ENCODE measurements at places on chromosomes 2 and 18.

- DNase-seq = peak; percentile 11
Observed at GRCh38 chr2:205276116-205276777, 406.1 kb upstream of the NRP2 start.

GRCh38 chr2:221517696-221518151 is 54.4 kb downstream of the EPHA4 start:
- no peak for DNase-seq

DNA sequence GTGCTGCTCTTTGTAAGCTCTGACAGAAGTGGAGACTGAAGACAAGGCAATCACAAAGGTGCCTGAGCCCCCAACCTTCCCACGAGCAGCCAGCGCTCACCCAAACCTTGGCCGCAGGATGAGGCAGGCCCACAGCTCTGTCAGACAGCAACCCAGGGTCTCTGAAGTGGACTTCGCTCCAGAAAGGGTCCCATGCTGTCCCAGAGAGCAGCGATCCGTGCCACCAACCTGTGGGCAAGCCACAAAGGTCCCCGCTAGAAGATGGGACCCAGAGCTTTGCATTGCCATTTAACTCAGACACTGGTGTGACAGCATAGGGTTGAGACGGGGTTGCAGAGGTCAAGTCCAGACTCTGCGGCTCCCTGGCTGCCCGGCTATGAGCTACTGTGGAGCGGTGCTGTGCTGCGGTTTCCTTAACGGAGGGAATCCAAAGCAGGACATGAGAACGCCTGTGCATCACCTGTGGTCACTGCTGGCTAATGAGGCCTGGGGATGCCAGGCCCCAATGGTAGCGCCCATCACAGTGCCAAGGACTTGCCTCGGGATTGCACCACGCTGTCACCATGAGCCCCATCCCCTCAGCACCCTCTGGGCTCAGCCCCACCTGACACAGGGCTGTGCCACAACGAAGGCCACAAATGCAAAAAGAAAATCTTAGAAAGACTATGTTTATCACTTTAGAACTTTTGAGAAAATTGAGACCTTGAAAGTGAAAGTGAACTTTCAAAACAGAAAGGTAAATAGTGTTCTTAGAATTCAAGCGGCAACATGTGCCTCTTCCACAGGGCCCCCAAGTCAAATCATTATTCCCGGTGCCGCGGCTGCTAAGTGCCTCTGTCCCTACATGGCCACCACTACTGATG is 103.4 kb downstream of the HDAC4 start:
- no peak for DNase-seq

DNA sequence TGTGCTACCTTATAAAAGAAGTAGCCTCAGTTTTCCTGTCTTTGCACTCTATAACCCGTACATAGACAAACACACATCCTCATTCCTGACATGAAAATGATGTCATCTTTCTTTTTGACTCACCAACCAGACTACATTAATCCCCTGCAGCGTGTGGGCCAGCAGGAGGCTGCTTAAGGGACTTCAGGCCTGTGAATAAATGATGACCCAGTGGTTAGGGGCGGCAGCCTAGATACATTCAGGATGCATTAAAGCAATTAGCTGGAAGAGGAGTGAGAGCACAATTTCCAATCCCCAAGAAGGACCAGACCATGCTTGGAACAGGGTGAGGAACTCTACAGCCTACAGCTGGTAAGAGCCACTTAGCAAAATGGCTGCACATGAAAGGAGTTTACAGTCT is 57.3 kb upstream of the KLF7 start:
- no peak for DNase-seq

GRCh38 chr2:225017098-225017685 is 25.1 kb downstream of the DOCK10 start:
- DNase-seq = no peak

DNA sequence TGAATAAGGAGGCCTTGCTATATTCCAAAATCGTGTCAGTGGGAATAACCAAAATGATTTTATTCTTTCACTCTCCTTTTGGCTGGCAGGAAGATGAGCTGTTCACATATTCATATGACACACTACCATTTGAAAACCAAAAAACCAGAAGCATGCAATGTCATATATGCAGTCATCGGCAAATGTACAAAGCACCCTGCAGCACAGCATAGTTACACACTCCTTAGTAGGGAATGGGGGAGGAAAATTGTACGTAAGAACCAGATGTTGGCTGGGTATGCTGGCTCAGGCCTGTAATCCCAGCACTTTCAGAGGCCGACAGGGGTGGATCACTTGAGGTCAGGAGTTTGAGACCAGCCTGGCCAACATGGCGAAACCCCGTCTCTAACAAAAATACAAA is 176.6 kb downstream of the GFPT1 start:
- no peak for DNase-seq

GRCh38 chr2:239267288-239267951 is 133.4 kb downstream of the HDAC4 start:
- no peak for DNase-seq

GRCh38 chr2:176172007-176172894 is 15.1 kb downstream of the HOXD3 start:
- no peak for DNase-seq

DNA sequence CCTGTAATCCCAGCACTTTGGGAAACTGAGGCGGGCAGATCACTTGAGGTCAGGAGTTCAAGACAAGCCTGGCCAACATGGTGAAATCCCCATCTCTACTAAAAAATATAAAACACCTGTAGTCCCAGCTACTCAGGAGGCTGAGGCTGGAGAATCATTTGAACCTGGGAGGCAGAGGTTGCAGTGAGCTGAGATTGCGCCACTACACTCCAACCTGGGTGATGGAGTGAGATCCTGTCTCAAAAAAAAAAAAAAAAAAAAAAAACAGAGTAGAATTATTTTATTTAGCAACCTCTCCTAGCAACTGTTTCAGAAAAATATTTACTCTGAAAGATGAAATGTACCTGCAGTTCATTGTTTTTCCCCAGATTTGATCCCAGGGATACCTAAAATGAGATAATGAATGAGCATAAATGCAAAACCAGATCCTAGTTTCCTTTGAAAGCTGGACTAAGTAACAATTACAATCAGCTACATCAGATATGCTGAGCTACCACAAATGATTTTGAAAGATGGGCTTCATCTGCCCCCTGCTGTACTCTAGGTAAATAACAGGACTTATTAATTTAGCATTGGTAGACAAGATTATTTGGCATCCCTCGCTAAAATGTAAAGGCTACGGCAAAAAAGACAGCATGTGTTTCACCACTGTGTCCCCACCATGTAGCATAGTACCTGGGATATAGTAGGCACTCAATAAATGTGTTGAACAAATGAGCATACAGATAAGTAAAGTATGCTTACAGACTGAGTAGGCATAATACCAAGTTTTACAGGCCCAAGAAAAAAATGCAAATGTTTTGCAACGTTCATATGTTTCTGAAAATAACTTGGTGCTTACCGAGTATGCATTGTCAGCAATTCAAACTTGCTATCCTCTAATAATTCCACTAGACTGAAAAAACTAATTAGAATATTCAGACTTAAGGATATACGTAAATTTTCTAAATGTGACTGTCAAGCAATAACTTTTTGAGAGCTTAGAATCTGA is 102.5 kb downstream of the ATL2 start:
- peak; percentile 57 for DNase-seq

- DNase-seq = peak; percentile 50
Observed at GRCh38 chr18:70380915-70381896, 92.4 kb downstream of the SOCS6 start.

DNA sequence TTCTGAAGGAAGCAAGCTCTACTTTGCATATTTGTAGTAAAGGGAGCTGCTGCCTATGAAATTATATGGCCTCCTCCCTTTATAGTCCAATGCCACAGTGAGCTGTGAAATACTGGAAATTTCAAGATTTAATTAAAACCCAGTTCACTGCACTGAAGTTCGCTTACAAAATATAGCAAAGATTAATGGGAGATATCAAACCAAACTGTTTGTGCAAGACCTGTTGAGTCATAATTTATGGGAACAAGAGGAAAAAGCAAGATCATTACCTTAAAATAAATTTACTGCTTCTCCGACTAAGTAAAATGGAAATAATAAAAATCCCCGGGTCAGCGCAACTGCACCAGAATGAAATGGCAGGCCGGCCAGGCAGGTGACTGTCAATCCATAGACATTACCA is 215.5 kb upstream of the RAB6C start:
- no peak for DNase-seq

DNA sequence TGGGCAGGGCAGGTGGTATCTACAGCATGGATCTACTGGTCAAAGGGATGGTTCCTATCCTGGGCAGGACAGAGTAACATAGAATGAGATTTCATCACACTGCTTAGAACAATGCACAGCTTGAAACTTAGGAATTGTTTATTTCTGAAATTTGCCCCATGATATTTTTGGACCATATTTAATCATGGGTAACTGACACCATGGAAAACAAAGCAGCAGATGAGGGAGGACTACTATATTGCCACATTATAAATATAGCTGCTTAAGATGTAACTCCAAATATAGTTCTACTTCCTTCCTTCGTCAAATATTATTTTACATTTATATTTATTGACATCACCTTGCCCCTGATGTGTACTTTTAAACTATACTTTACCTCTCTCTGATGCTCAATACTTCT is 254.7 kb downstream of the PTPRM start:
- DNase-seq = no peak

DNA sequence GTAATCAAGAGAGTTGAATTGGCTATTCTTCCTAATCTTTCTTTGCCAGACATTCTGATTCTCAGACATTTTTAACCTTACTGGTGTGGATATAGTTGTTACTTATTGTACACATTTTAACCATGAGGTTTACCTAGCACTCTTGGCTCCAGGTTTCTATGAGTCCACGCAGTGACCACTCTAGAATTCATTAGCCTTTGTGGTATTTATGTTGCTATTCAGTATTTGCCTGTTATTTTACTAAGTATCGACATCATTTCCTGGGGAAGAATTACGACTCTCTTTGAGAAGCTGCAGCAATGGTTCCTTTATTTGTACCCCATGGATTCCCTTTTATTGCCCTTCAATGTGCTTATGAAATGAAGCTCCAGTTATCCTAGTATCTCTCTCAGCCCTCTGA is 120.7 kb downstream of the RDH14 start:
- DNase-seq = no peak

GRCh38 chr2:194182888-194183287 is 1474.1 kb upstream of the SLC39A10 start:
- no peak for DNase-seq

DNA sequence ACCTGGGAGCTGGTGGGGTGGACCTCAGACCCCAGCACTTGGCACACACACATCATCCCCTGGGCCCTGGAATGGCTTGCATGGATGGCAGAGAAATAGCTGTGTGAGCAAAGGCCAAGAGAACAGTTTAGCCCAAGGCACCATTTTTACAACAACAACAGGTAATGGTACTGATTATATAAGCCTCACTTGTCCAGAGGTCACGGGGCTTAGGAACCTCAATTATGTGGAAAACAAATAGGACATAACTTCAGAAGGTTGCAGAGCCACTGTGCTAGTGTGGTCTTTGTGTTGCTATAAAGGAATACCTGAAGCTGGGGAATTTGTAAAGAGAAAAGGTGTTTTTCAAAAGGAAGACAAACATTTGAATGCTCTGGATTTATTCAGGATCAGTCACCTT is 13.2 kb downstream of the STEAP3 start:
- DNase-seq = no peak

- DNase-seq = no peak
Observed at GRCh38 chr18:66872277-66872676, 268.4 kb upstream of the CDH19 start.

Data from neuronal stem cell (in vitro differentiated cells).